NCI-H1417 (cell line): ENCODE measurements at places on chromosomes 3 and 15.

DNA sequence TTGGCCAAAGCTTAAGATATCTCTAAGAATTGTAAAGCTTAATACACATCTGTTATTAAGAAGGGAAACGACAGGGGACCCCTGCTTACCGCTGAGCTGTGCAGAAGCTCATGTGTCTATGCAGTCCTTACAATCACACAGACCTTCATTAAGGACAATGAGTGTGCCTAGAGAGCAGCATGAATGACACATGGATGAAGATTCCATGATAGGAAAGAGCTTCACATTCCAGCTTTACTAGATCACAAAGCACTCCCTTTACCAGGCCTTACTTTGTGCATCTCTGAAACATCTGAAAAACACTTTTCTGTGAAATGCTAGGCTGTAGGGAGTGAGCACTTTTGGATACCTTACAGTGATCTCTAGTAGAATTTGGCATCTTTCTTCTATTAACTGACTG, 32.0 kb downstream of the RNF168 start:
- no peak for DNase-seq

- DNase-seq, result no peak
Measured at GRCh38 chr3:139975594-139976365, 40.8 kb downstream of the CLSTN2 start.

- DNase-seq, result no peak
Measured at GRCh38 chr3:101128001-101128400, 134.8 kb upstream of the ABI3BP start.

- no peak for DNase-seq
Measured at GRCh38 chr3:67009716-67010115, 11.6 kb downstream of the KBTBD8 start.

DNA sequence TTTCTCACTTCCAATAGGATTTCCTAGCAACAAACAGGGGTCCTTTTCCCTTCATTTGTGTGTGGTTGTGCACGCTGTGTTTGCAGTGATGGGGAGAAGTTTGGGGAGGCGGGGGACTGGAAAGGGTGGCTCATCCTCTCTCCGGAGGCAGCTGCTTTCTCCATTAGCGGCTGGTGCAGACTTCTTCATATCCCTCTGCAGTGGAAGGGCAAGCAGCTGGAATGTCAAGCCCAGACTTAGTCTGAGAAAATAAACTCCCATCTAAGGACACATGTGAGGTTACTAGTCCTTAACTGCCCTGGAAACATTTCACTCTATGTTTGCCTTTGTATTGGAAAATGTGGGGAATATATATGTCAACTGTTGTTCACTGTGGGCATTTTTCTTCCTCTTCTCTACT, 467.0 kb upstream of the RASGRP1 start:
- DNase-seq, result no peak

- peak; percentile 70 for DNase-seq
Measured at GRCh38 chr3:88059380-88060170, 520 bp downstream of the ZNF654 start.

- DNase-seq, result no peak
Measured at GRCh38 chr15:41462084-41462795, 31.4 kb upstream of the ITPKA start.

DNA sequence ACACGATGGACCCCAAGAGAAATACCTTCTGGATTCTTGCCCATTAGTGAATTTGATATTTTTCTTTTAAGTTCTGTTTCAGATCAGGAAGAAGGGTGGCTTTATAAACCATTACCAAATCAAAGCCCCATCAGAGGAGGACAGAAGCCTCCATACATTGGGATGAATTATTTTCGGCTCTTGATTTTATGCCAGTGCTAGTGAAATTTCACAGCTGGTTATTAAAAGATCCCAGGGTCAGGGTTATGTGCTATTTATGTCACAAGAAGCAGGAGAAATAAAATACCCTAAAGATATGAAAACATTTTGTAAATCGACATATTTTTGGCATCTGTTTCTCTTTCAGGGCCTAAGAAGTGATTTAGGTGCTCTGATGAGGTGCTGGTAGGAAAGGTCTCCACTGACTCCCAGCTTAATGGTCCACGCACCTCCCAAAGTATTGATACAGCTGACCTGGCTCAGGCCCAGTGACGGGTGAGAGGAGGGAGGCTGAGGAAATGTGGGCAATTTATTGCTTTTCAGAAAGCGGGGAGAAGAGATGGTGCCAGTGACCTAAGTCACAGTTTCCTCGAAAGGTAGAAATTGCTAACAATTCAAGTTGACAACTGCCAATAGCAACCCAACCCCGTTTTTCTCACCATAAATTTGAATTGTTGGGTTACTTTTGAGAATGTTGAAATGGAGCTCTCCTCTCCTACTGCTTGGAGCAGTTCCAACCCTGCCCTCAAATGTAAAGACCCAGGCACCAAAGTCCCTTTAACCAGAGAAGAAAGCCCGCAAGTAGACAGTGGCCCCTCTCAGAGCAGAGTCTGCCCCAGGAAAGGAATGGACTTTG, 315.6 kb upstream of the NR2E3 start:
- no peak for DNase-seq

- DNase-seq, result no peak
Measured at GRCh38 chr15:77025083-77025901, 30.4 kb downstream of the PSTPIP1 start.

DNA sequence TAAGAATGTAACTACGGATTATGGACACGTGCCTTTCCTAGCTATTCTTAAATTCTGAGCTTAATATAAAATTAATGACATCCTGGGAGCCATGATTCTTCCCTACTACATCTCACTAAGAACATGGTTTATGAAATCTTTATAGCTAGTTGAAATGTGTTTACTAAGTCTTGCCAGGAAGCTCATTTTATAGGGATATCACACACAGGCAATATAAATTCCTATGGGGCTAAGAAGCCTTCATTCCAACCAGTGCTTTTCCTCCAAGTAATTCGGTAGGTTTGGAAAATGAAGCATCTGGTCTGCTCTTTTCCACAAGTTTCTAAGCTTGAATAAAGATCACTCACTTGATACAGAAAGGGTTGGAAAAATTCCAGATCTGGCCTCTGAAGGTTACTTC, 802.6 kb downstream of the FHIT start:
- no peak for DNase-seq

DNA sequence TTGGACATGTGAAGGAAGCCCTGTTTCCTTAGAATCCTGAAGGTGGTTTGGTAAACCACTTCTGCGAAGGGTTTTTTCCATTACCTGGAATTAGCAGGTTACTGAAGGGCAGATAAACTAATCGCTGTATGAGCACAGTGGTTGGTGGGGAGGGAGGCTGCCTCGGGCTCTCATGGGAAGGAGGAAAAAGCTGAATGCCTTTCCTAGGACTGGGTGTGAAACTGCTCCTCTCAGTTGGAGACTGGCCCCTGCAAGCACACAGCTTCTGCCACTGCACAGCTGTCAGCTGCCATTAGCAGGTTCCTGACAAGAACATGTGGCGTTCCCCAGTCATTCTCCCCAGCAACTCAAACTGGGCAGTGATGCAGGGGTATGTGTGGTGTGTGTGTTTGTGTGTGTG, 376.3 kb downstream of the GAP43 start:
- no peak for DNase-seq
